ENCODE measurements at places on chromosomes 11 and 22.
A peak's percentile ranks its signal among the peaks of the same experiment; 100 is the strongest.

DNA sequence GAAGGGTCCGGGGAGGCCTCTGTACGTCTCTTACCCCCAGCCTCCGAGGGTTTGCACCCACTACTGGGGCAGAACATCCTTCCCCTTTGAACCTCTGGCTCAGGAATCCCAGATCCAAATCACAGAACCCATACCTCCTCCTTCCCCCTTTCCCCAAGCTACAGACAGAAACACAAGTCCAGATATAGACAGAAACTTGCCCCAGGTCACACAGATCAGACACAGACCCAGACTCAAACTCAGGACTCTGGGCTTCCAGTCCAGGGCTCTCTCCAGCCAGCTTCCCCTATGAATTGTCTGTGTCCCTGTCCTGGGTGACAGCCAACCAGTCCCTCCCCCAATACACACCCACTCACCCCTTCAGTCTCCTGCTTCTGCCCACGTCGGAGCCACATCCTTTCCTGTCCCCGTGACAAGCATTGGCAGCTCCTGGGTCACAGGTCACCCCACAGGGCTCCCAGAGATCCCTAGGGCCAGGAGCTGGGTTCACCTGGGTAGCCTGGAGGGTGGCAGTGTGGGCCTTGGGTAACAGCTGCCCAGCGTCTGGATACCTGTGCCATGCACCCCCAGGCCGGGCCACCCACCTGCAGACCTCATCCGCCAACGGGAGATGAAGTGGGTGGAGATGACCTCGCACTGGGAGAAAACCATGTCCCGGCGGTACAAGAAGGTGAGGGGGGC is 772 bp downstream of the TBC1D10C start:
- DNase-seq = no peak

DNA sequence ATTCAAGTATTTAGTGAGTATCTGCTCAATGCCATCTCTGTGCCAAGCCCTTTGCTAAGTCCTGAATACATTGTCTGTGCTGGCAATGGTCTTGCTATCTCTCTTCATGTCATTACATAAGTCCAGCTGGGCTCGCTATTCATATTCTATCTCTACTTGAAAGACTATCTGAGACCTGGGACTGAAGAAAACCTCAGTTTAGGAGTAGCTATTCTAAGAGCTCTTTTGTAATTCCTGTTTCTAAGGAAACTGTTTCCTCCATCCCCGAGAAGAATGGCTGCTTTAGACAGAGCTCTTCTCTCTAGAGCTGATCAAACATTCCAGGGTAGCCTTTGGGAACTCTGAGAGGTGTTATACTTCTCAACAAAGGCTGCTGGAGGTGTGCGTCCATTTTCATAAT is 33.0 kb downstream of the SLC17A6 start:
- DNase-seq = no peak

DNA sequence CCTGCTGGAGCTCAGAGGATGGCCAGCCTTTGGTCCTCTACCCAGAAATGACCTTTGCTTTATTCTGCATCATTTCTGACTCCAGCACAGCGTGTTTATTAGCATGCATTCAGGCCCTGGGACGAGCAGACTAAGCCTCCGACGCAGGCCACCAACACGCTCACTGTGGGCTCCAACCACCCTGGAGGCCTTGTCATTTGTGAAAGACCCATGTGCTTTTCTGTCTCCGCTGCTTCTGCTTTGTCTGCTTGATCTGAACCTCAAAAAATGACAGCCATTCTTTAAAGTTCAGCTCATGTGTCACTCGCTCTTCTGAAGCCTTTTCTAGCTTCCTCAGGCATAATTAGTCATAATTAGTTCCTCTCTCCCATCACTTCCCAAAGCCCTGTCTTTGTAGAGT is 109.1 kb upstream of the TIMP3 start:
- DNase-seq = no peak

GRCh38 chr11:128047026-128047425 is 540.3 kb downstream of the ETS1 start:
- no peak for DNase-seq

DNA sequence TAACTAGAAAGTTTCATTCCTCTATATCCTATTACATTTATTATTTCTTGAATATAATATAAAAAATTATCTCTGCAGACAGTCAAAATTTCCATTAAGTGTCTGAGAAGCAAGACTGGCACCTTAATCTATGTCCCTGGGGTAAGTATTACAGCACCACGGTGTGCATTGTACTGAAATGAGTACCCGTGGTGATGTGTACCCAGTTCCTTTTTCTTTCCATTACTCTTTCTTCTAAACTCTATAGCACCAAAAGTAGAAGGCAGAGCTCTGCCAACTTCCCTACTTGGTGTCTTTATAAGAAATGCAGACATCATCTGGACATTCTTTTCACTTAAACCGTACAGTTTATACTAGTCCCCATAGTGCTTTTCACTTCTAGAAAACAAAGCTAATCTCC is 161.7 kb downstream of the GUCY1A2 start:
- no peak for DNase-seq

GRCh38 chr11:2369320-2369719 is 7.8 kb upstream of the CD81 start:
- no peak for DNase-seq

DNA sequence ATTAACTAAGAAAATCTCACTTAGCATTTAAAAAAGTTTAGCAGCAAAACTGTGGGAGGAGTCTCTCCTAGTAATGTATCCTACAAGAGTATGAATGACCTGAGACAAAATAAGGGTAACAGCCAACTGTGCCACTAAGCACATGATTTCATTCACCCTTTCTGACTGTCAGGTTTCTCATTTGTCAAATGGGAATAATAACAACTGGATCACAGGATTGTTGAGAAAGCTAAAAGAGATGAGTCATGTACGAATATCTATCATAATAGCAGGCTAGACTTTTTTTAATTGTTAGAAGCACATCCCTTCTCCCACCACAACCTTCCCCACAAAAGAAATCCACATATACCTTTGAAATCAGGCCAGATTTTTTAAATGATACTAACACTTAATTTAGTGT is 39.5 kb downstream of the MTMR2 start:
- no peak for DNase-seq

DNA sequence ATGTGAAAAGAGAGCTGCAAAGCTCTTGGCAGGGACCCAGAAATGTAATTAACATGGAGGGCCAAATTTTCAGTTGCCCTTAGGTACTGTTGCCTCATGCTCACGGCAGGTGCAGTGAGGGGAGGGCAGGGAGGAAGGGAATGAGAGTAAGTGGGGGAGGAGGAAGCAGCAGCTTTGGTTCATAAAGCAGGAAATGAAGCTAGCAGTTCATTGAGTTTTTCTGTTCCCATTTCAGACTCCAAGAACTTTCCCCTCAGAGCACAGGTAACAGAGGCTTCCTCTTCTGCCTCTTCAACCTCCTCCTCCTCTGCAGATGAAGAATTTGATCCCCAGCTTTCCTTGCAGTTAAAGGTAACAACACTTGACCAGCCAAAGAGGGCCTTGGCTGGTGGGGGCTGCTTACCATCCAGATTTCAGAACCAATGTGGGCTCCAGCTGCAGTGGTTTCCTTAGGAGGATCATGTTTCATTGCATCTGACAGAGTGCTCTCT is 57.9 kb upstream of the PARVA start:
- DNase-seq = no peak

GRCh38 chr11:93169950-93170561 is 27.7 kb downstream of the SLC36A4 start:
- DNase-seq = no peak

GRCh38 chr11:29527391-29527936 is 489.4 kb downstream of the KCNA4 start:
- peak; percentile 97 for DNase-seq

DNA sequence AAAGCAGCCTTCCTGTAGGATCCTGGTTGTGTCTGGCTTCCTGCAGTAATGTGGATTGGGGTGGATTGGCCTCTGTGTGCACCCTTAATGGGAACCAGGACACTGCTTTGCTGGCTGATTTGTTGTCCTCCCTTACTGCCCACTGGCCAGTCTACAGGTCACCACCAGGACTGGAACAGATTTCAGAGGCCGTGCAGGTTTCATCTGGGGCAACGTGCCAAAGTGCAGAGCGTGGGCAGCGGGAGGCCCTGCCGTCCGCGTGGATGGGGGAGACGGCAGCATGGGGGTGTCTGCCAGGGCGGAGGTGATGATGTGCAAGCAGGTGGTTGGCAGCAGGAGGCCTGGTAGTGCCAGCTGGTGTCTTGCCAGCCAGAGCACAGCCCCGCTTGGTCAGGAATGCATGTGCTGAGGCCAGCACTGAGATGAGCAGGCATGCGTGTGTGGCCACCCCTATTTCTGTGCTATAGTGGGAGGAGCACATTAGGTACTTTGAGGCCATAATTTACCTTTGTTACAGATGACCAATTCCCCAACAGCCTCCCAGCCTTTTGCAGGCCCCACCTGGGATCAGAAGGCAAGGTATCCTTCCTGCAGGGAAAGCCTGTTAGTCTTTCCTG is 24.3 kb downstream of the BCR start:
- no peak for DNase-seq

- DNase-seq = no peak
Measured at GRCh38 chr22:19404676-19405075, 26.9 kb downstream of the HIRA start.

DNA sequence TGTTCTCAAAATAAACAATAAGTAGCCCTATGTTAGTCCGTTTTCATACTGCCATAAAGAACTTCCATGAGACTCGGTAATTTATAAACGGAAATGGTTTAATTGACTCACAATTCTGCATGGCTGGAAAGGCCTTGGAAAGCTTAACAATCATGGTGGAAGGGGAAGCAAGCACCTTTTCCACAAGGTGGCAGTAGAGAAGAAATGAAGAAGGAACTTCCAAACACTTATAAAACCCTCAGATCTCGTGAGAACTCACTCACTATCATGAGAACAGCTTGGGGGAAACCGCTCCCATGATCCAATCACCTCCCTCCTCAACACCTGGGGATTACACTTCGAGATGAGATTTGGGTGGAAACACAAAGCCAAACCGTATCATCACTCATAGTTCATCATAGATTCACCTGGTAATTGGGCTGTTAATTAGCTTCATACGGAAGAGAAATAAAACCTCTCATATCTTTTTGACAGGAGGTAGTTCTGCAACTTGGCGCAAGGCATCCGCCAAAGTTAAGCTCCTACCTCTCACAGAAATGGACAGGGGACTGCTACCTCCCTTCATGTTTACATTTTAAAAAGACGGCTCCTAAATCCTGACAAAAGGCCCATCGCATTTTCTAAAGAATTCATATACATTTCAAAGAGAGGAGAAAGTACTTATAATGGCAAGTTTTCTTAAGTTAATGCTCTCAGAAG is 49.0 kb downstream of the MUC15 start:
- peak; percentile 12 for DNase-seq

- DNase-seq = peak; percentile 48
Measured at GRCh38 chr11:64553554-64554201, 37.3 kb upstream of the SLC22A12 start.

DNA sequence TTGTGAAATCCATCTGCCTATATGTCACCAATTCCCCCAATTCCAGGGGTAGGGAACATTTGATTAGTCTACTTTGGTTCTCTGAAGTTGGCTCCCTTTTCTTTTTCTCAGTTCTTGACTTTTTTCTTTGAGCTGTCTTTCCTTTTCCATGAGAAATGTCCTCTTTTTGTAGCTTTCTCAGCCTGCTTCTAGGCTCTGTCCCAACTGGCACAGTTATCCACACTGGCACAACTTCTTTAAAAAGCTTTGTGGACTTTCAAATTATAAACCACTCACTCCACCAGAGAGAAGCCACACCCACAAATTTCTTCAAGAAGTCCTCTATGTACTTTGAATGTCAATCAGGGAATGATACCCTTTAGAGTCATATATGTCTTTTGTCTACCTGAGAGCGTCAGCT is 100.5 kb downstream of the TTC17 start:
- DNase-seq = no peak

- no peak for DNase-seq
Measured at GRCh38 chr11:129260750-129261149, 68.6 kb upstream of the ARHGAP32 start.
